B cell (primary cell): ENCODE measurements at places on chromosomes 13 and 19.

- H3K27ac ChIP-seq, result no peak overlapping the region
- no peaks in the 10 kb centered on the region for H3K27me3 ChIP-seq
- no peaks in the 10 kb centered on the region for H3K36me3 ChIP-seq
- H3K4me3 ChIP-seq, result no peak overlapping the region
- DNase-seq, result no peak
Observed at GRCh38 chr13:94859811-94860210, 147.5 kb upstream of the SOX21 start.

DNA sequence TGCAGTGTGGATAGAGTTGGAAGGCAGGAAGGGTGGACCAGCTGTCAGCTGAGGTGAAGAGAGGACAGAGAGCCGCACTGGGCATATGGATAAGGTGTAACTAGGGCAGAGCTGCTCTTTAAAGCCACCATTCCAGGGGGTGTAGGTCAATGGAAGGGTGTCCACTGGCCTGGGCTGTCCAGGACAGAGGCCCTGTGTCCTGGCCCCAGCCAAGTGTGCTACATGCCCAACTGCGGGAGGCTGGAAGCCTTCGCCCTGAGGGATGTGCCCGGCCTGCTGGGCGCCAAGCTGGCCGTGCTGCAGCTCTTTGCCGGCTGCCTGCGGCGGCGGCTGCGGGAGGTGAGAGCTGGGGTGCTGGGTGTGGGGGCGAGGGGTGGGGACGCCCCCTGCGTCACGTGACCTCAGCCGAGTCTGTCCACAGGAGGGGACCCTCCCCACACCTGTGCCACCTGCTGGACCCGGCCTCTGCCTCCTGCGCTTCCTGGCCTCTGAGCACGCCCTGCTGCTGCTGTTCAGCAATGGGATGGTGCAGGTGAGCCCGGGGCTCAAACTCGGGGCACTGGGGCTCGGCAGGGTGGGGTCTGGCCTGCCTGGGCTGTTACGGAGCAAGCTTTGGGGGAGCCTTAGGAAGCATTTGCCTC lies 9.8 kb downstream of the PLK5 start:
- no peak overlapping the region for H3K4me3 ChIP-seq
- H3K27ac ChIP-seq, result no peak overlapping the region
- H3K36me3 ChIP-seq, result no peaks in the 10 kb centered on the region
- H3K27me3 ChIP-seq, result no peaks in the 10 kb centered on the region
- no peak for DNase-seq

DNA sequence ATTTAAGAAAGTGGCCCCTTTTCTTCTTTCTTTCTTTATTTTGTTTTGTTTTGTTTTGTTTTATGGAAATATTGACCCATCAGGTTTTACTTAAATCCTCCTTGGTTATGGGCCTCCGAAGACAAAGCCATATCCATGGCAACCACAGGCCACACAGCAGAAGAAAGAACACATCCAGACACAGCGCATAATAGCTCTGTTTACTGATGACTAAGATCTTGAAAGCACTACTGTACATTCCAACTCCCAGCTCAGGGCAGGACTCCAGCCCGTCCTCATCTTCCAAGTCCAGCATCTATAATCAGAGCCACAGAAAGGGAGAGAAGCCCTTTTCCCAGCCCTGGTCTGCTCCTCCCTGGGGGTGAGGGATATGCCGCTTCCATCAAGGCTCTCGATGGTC lies 84.3 kb downstream of the NUFIP1 start:
- H3K36me3 ChIP-seq, result no peaks in the 10 kb centered on the region
- H3K4me3 ChIP-seq, result no peak overlapping the region
- no peak overlapping the region for H3K27ac ChIP-seq
- DNase-seq, result no peak
- peaks cover 9% of the 10 kb centered on the region for H3K27me3 ChIP-seq

- no peak for DNase-seq
- peaks cover 69% of the 10 kb centered on the region for H3K4me1 ChIP-seq
- H3K36me3 ChIP-seq, result peaks cover 9% of the 10 kb centered on the region
Observed at GRCh38 chr13:99287551-99287950, 19.6 kb downstream of the GPR183 start.

GRCh38 chr19:8811315-8812172 lies 20.6 kb downstream of the ZNF558 start:
- no peaks in the 10 kb centered on the region for H3K27me3 ChIP-seq
- peaks cover 45% of the 10 kb centered on the region for H3K36me3 ChIP-seq
- no peak overlapping the region for H3K27ac ChIP-seq
- no peak for DNase-seq

- H3K36me3 ChIP-seq, result no peaks in the 10 kb centered on the region
- no peak overlapping the region for H3K4me3 ChIP-seq
- no peaks in the 10 kb centered on the region for H3K4me1 ChIP-seq
- H3K27me3 ChIP-seq, result no peaks in the 10 kb centered on the region
- DNase-seq, result no peak
Observed at GRCh38 chr13:93001866-93002461, 224.6 kb upstream of the GPC6 start.

DNA sequence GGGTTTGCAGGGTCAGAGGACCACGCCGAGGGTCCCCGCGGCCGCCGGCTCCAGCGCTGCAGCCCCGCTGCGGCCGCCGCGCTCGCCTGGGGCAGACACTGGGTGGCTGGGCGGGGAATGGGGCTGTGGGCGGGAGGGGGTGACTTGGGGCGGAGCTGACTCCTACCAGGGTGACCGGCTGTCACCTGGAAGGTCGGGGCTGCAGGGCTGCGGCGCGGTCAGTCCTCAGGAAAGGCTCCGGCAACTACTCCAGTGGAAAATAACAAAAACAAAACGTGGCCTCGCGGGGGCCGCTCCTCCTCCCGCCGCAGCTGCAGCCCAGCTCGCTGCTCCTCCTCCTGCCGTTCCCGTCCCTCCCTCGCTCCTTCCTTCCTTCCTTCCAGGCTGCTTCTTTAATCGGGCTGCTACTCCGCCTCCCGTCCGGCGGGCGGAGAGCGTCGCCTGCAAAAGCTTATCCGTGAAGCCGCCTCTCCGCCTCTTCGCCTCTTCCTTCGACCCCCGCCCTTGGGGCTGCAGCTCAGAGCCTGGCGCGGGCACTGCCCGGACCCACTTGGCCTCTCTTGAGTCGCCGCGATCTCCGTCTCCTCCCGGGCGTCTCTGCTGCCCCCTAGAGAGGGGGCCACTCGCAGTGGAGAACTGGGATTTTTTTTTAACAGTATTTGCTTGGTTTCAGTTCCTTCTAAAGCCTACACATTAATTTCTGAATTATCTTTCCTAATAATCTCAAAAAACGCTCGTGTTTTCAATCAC lies at the start of gene TBC1D4:
Gene TBC1D4, minus strand, starts transcription at position 100 of the 750 bp plus-strand sequence. CDS start 402 bp downstream, outside the sequence.
- peak; percentile 81 for DNase-seq
- no peak within 1 kb of the TSS for H3K27ac ChIP-seq
- H3K36me3 ChIP-seq, result no peaks in the 10 kb centered on the region
- peaks cover 14% of the 10 kb centered on the region for H3K4me1 ChIP-seq

DNA sequence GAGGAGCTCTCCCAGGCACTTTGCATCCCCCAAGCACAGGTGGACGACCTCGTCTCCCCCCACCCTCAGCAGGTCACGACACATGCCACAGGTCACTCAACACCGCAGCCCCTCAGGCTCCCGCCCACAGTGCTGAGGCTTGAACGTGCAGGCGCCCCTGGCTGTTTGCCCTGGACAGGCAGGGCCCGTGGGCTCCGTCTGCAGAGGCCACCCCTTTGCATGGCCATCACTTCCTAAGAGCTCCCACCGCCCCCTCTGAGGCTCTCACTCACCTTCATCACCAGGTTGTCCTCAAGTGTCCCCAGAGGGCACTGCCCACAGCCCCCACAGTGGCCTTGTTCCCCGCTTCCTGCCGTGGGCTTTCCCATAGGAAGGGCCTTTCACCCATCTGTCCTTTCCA lies 132.1 kb upstream of the MCF2L start:
- no peaks in the 10 kb centered on the region for H3K27me3 ChIP-seq
- no peak overlapping the region for H3K27ac ChIP-seq
- no peak overlapping the region for H3K4me3 ChIP-seq

GRCh38 chr13:40207001-40207478 lies 459.4 kb downstream of the FOXO1 start:
- peak overlapping the region; percentile 88 for H3K27ac ChIP-seq
- peak; percentile 72 for DNase-seq
- H3K36me3 ChIP-seq, result no peaks in the 10 kb centered on the region

DNA sequence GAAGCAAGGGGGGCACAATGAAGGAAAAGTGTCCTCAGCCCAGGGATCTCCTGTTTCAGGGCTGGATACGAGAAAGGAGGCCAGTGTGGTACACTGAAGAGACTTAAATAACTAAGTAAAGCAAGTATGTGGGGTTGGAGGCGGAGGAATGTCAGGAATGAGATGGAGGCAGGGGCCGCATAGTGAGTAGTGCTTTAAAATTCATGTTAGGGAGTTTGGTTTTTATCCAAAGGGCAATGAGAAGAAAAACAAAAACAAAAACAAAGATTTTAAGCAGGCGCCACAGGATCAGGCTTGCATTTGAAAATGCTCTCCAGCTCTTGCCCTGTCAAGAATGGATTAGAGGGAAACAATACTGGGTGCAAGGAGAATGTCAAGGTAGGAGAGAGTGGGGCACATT lies 273.4 kb downstream of the DCLK1 start:
- no peak overlapping the region for H3K27ac ChIP-seq
- DNase-seq, result no peak
- H3K4me3 ChIP-seq, result no peak overlapping the region
- no peaks in the 10 kb centered on the region for H3K27me3 ChIP-seq

- H3K27ac ChIP-seq, result no peak overlapping the region
- H3K36me3 ChIP-seq, result peaks cover 4% of the 10 kb centered on the region
- DNase-seq, result no peak
- no peaks in the 10 kb centered on the region for H3K4me1 ChIP-seq
- H3K4me3 ChIP-seq, result no peak overlapping the region
Observed at GRCh38 chr13:20680416-20681080, 23.0 kb upstream of the IL17D start.

DNA sequence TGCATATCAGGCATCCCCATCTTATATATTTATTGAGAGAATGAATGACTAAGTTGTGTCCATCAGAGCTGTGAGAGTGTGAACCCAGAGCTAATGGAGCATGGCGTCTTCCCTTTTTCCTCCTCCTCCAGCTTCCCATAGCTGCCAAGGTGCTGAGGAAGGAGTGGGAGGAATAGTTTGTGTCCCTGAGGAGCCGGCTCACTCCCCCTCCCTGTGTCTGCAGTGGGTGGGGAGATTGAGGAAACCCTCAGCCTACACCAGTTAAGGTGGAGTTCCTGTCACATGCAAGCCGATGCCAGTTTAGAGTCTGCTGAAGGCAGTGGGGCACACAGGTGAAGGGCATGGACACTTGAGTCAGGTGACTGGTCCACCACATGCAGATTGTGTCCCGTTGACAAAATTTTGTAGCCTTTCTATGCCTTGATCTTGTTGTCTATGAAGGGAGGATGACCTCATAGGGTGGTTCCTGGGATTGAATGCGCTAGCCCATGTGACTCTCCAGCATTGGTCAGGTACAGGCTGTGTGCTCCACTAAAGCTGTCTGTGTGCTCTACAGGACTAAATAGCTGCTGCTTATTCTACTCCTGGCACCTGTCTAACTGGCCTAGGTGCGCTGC lies 47.6 kb upstream of the GPI start:
- peaks cover 43% of the 10 kb centered on the region for H3K4me1 ChIP-seq
- H3K27me3 ChIP-seq, result no peaks in the 10 kb centered on the region
- peaks cover 15% of the 10 kb centered on the region for H3K36me3 ChIP-seq

DNA sequence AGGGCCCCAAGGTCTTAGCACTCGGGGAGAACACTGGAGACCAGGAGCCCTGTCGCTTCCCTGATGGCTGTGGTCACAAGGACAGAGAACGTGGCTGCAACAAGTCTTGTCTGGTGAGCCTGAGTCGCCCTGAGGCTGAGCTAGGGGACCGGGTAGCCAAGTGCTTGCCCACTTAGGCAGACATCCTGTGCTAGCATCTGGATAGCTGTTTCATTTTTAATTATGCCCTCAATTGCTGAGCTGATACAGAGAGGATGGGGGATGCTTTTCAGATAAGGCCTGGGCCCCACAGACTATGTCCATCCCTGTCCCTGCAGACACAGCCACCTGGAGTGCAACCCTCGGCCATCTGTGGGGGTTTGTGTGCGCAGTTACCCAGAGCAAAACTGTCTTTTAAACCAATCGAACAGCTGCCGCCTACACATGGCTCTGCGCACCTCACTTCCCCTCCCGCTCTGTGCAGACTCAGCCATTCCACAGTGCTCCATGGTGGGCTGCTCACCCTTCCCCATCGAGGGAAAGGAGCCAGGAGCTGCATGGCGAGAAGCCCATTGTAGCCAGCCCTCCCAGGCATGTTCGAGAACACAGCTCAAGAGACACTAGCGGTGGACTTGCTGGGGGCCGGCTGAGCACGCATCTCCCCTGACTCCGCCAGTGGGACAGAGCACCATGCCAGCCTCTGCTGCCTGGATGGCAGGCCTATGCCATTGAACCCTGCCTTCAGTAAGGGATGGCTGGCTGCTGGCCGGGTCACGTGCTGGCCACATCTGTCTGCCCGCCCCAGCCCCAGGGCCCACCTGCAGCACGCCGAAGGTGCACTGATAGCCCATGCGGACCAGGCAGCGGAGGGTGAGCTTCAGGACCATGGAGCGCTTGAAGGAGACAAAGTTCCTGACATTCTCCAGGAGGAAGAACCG lies 19.4 kb upstream of the EIF3G start:
- H3K4me1 ChIP-seq, result no peaks in the 10 kb centered on the region
- no peaks in the 10 kb centered on the region for H3K27me3 ChIP-seq
- H3K36me3 ChIP-seq, result peaks cover 84% of the 10 kb centered on the region
- H3K27ac ChIP-seq, result no peak overlapping the region
- no peak overlapping the region for H3K4me3 ChIP-seq
- no peak for DNase-seq

GRCh38 chr19:41096353-41096752 lies 8.1 kb downstream of the CYP2A13 start:
- H3K36me3 ChIP-seq, result no peaks in the 10 kb centered on the region
- no peak for DNase-seq
- H3K27me3 ChIP-seq, result no peaks in the 10 kb centered on the region
- H3K4me1 ChIP-seq, result no peaks in the 10 kb centered on the region
- H3K4me3 ChIP-seq, result no peak overlapping the region

DNA sequence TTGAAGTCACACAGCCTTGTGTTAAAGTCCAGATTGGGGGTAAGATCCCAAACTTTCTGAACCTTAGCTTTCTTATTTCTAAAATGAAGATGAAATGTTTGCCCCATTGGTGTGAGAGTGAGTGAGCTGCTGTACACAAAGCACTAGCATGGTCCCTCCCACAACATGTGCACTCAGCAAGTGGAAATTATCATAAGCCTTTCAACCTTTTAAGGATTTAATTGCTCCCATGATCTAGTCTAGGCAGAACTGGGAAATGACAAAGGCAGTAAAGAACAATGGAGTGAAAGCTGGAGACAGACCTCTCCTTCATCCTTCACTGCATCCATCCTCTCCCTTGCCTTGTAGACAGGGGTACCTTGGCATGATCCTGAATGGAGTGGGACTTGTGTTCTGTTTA lies 76.0 kb upstream of the GPR12 start:
- H3K36me3 ChIP-seq, result no peaks in the 10 kb centered on the region
- H3K27me3 ChIP-seq, result no peaks in the 10 kb centered on the region
- no peak overlapping the region for H3K27ac ChIP-seq
- H3K4me1 ChIP-seq, result no peaks in the 10 kb centered on the region

GRCh38 chr13:79749984-79750551 lies 269.1 kb downstream of the NDFIP2 start:
- H3K27ac ChIP-seq, result no peak overlapping the region
- no peak overlapping the region for H3K4me3 ChIP-seq
- H3K27me3 ChIP-seq, result no peaks in the 10 kb centered on the region
- H3K36me3 ChIP-seq, result no peaks in the 10 kb centered on the region

GRCh38 chr13:93235258-93236015 lies 8.8 kb downstream of the GPC6 start:
- no peaks in the 10 kb centered on the region for H3K4me1 ChIP-seq
- no peak overlapping the region for H3K4me3 ChIP-seq
- H3K27me3 ChIP-seq, result no peaks in the 10 kb centered on the region

- H3K36me3 ChIP-seq, result no peaks in the 10 kb centered on the region
- no peak overlapping the region for H3K4me3 ChIP-seq
- DNase-seq, result peak; percentile 26
Observed at GRCh38 chr13:96020155-96020575, 33.0 kb downstream of the UGGT2 start.
